ENCODE measurements at places on chromosomes 1 and 21.
A peak's percentile ranks its signal among the peaks of the same experiment; 100 is the strongest.

DNA sequence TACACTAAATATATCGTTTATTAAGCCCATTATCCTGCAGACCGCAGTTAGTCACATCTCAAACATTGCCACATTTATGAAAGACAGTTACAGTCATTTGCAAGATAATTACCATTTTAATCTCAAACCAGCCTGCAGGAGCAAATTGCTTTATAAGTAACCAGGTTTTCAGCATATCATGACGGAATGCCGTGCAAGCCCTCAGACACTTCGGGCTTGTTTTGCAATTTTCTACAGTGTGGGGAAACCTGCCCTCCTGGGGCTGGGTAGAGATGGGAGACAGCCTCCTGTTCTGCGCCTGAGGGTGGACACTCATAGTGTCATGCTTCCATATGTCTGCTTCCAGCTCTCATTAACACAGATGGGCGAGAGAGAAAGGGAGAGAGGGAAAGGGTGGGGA, 563.9 kb downstream of the NPHP4 start:
- DNase-seq, result no peak

- DNase-seq, result no peak
These were observed 43.2 kb upstream of the VAMP3 start for GRCh38 chr1:7727809-7728471.

DNA sequence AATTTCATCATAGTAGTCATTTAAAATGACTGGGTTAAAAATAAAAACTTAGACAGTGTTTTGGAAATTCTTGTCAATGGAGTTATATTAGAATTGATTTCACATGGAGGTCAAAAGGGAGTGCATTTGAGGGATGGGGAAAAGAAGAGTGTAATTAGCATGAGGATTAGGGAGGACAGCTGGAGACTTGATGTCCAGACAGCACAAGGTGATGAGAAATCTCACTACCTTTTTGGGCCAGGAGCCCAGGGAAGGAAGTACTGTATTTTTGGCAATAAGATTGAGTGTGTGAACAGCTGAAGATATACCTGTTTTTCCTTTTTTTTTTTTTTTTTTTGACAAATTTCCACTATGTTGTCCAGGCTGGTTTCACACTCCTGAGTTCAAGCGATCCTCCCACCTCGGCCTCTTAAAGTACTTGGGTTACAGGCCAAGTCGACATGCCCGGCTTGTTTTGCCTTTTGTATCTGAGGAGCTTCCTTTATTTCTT, 163.6 kb downstream of the PAPPA2 start:
- DNase-seq, result no peak

- DNase-seq, result no peak
These were observed 18.1 kb upstream of the BEND5 start for GRCh38 chr1:48794816-48795215.

DNA sequence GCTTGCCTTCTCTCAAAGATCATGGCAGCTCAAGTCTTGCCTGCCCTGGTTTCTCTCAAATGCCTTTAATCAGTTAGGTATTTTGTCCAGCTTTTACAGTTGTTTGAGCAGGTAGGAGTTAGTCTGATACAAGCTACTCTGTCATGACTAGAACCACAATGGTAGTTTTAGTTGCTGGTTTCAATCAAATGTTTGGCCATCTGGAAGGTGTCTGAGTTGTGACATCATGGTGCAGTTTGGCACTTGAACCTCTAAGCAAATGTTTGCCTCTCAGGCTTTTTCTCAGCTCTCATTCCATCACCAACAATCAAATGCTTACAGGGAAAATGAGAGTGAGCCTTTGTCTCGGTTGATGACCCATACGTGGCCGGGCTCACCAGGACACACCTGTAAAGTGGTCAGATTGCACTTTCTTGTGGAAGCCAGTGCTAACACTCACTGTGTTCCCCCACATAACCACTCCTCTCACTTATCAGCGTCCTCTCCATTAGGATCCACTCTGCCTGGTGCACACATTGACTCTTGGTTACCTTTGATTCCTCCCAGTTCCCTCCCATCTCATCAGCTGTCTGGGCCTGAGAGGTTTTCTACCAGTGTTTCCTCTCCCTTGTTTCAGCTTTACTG, 67.5 kb downstream of the CCDC185 start:
- no peak for DNase-seq

DNA sequence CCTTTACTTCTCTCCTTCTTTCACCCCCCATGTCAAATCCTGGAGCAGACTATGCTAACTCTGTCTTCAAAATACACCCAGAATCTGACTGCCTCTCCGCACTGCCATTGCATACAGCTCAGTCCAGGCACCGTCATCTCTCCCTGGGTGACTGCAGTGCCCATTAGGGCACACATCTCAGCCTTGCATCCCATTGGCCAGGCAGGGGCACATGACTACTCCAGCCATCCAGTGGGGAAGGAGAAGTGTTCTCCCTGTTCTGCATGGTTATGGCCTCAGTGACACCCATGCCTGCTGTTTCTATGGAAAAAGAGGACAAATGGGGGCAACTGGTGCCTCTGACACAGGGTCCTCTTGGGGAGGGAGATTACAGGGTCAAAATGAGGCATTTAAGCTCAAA, 270.5 kb downstream of the MATN1 start:
- no peak for DNase-seq

GRCh38 chr1:116178837-116179236, 67.6 kb downstream of the MAB21L3 start:
- no peak for DNase-seq

GRCh38 chr1:4411862-4412261, 242.5 kb upstream of the AJAP1 start:
- DNase-seq, result no peak

GRCh38 chr1:243746751-243747150, 103.3 kb downstream of the AKT3 start:
- no peak for DNase-seq

DNA sequence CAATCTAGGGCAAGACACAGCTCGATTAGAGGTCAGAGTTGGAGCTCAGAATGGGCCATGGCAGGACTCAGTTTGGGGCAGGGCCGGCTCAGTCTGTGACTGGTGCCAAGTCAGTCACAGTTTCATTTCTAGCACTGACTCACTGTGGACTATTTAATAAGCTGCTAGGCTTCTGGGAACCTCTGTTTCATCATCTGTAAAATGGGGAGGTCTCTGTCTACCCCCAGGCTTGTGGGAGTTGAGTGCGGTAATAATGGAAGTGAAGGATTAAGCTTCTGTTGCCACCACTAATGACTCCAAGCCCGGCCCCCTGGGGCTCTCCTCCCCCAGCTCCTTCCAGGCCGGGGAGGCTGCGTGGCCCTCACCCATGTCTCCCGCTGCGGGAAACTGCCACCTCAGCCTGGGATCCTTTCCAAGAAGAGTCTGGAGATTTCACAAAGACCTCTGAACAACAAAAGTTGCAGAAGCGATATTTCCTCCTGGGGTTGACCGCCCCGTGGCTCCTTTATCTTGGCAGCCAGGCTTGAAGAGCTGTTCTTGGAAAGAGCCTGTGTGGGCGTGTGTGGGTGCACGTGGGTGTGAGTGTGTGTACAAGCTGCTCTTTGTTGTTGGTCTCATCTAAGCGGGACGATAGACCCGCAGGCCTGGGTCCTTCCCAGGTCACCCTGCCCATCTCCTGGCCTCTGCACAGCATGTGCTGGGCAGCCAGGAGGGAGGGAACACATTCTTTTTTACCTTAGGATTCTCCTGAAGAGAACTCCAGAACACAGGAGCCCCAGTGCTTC, 29.1 kb downstream of the KNCN start:
- DNase-seq, result peak; percentile 78

GRCh38 chr1:172640111-172640510, 18.8 kb upstream of the FASLG start:
- DNase-seq, result no peak

DNA sequence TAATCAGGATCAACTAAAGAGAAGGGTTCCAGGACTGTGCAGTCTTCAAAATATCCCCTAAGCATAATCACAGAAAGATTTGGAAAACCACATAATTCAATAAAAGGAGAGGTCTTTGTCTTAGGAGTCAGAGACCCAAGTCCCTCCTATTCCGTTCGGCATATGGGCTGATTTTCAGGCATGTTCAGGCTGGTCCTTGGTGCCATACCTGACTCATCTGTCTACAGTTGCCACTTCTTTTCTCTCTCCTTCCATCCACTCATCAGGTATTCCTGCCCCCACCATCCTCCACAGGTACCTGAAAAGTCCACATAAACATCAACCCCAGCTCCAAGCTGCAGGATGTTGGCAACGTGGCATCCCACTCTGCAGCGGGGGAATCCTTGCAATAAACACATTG, 29.7 kb upstream of the RPL11 start:
- DNase-seq, result no peak

DNA sequence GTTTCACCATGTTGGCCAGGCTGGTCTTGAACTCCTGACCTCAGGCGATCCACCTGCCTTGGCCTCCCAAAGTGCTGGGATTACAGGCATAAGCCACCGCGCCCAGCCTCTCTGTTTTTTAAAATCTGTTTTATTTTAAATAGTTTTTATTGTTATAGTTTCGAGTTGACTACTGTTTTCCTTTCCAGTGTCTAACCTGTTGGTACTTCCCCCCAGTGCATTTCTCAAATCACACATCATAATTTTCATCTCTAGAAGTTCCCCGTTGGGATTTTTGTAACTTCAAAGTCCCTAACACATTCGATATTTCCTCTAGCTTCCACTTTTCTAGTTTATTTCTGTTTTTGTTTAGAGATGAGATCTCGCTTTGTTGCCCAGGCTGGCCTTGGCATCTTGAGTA, 7.5 kb downstream of the HES4 start:
- DNase-seq, result no peak

DNA sequence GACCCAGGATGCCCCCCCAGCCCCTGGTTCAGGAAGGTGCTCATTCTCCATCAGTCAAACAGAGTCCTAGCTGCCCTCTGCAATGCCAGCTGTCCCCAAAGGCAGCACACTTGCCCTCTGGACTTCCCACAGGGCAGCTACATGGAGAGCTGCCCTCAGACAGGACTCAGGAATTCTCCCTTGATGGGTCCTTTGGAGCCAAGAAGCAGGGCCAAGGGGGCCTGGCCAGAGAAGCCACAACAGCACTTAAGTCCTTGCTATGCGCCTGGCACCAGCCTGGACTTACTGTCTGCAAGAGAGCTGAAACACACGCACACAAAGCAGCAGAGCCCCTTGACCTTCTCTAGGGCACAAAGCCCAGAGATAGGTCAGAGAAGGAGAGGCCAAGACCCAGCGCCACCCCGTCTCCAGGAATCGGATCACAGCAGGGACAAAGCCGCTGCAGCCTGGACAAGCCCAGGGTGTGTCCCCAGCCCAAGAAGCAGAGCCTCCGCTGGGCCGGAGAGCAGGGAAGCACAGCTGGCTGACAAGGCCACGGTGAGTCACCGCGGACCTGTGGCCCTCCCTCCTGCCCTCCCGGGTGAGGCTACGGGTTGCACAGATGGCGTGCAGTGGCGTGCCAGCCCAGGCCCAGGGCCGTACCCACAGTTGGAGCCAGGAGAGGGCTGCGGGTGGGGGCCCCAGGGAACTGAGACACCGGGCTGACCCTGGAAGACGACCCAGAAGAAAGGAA, 1.7 kb downstream of the WNT9A start:
- peak; percentile 10 for DNase-seq
